ENCODE measurements at places on chromosomes 4 and X.
A peak's percentile ranks its signal among the peaks of the same experiment; 100 is the strongest.

GRCh38 chrX:10681167-10681566 lies 60.8 kb upstream of the MID1 start:
- no peak for DNase-seq
- peaks cover 4% of the 10 kb centered on the region for H3K27me3 ChIP-seq
- H3K4me3 ChIP-seq, result no peak overlapping the region
- no peaks in the 10 kb centered on the region for H3K4me1 ChIP-seq

GRCh38 chr4:101050088-101050836 lies 297.1 kb downstream of the PPP3CA start:
- peaks cover 3% of the 10 kb centered on the region for H3K4me1 ChIP-seq
- no peaks in the 10 kb centered on the region for H3K27me3 ChIP-seq
- no peak overlapping the region for H3K4me3 ChIP-seq

DNA sequence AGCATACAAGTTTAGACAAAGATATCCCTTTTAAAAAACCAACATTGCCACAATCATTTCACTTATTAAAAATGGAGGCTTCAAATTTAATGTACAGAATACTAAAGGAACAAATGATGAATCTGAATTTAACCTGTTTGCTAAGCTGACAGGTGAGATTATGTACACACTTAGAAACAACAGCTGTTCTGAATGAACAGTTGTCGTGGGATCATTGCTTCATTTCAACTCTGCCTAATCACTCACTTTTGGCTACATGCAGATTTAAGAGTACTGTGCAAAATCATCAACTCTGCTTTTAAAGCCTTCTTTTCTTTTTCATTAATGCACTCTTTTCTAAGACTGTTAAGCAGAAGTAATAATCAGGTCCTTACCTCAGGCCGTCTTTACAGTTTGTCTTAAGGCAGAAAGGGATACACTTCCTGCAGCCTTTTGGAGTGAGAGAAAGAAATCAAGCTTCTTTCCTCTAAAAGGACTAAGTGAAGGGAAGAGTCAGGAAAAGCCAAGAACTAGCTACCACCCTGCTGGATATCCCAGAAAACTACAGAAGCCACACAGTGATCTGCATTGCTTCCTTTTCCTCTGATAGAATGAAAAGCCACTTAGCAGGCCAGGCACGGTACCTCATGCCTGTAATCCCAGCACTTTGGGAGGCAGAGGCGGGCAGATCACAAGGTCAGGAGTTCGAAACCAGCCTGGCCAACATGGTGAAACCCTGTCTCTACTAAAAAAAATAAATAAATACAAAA lies 54.7 kb upstream of the NPNT start:
- no peaks in the 10 kb centered on the region for H3K4me1 ChIP-seq
- no peak overlapping the region for H3K27ac ChIP-seq
- no peaks in the 10 kb centered on the region for H3K27me3 ChIP-seq
- no peak for DNase-seq

DNA sequence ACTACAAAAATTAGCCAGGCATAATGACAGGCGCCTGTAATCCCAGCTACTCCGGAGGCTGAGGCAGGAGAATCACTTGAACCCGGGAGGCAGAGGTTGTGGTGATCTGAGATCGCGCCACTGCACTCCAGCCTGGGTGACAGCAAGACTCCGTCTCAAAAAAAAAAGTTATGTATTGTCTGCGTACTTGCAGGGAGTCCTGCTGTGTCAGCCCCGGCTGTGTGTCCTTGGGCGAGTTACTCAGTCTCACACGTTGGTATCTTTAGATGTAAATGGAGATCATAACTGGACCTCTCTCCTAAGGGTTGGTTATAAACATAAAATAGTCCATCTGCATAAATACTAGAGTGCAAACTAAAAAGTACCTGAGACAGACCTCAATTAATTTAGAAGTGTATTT lies 22.7 kb upstream of the TBC1D14 start:
- no peak overlapping the region for H3K4me3 ChIP-seq
- no peak for DNase-seq
- H3K4me1 ChIP-seq, result peaks cover 6% of the 10 kb centered on the region

DNA sequence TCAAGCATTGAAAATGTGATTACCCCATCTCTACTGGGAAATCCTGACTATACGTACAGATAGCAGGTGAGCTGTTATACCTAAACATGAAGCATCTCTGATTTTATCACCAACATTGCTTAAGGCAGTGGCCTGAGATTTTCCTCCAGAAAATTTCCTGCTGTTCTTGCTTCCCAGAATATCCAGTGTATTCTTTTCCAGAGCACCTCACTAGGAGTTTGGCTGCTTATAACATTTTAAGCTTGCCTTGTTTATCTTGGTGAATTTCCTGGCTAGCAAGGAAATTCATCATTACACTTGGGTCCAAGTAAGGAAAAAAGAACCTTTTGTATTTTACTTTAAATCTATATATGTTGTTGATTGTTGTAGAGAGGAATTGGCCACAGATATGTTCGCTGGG lies 73.0 kb upstream of the CLCN4 start:
- H3K4me1 ChIP-seq, result peaks cover 34% of the 10 kb centered on the region
- H3K4me3 ChIP-seq, result no peak overlapping the region
- H3K27me3 ChIP-seq, result no peaks in the 10 kb centered on the region
- DNase-seq, result no peak

DNA sequence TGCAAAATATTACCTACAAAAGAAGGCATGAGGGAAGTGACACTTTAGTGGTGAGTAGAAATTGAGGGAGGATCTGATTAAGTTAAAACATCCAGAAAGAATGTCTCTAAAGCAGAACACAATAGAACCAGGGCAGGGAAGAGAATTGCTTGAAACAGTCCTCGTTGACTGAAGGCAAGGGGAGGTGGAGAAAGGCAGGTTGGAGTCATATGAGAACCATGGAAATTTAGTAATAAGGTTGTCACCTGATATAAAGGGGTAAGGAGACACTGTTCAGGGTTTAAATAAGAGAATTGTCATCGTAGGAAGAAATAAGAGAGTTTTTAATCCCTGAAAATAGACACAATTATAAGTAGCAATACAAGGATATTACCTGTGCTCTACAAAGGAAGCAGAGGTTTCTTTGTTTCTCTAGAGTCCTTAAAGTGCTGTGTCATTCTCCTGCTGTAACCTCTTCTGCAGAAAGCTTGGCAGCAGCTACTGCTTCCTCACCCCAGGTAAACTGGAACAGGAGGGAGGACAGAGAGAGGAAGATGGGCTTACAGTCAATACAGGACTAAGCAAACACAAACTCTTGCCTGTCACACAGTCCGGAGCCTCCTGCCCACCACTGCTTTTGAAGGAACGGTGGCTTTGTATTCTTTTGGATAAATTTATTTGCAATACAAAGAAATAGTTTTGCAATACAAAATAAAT lies 258.4 kb downstream of the PPARGC1A start:
- H3K36me3 ChIP-seq, result no peaks in the 10 kb centered on the region
- H3K27me3 ChIP-seq, result no peaks in the 10 kb centered on the region
- no peak for DNase-seq
- H3K4me1 ChIP-seq, result no peaks in the 10 kb centered on the region
- no peak overlapping the region for H3K27ac ChIP-seq

DNA sequence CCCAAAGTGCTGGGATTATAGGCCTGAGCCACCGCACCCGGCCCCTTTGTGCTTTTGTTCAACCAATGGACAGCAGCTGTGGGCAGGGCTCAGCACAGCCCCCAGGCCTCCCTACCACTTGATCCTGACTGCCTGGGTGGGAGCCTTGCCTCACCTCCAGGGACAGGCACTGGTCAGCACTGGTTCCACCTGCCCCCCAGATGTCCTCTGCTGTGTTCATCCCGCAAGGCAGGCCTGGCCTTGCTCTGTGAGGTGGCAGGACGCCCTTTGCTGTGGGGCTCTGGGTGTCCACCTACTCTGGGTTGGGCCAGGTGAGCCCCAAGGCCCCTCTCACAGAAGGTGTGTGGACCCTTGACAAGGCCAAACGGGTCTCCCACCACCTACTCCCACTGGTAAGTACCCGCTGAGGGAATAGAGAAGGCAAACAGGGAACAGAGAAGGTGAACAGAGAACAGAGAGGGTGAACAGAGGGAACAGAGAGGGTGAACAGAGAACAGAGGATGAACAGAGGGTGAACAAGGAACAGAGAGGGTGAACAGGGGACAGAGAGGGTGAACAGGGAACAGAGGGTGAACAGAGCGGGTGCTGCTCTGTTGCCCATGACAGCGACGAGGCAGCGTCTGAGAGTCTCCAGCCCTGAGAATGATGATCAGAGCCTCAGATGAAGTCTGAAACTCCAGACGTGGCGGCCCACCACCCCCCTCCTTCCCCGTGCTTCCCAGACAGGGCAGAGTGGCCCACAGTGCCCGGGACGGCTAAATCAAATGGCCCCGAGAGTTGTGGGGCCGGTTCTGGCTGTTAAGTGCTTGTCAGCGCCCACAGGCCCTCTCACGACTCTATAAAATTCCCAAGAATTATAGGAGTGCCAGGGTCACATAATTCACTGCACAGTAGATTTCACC lies 55.0 kb upstream of the NKX1-1 start:
- no peaks in the 10 kb centered on the region for H3K36me3 ChIP-seq
- H3K27me3 ChIP-seq, result peaks cover 26% of the 10 kb centered on the region
- H3K27ac ChIP-seq, result no peak overlapping the region
- DNase-seq, result no peak

DNA sequence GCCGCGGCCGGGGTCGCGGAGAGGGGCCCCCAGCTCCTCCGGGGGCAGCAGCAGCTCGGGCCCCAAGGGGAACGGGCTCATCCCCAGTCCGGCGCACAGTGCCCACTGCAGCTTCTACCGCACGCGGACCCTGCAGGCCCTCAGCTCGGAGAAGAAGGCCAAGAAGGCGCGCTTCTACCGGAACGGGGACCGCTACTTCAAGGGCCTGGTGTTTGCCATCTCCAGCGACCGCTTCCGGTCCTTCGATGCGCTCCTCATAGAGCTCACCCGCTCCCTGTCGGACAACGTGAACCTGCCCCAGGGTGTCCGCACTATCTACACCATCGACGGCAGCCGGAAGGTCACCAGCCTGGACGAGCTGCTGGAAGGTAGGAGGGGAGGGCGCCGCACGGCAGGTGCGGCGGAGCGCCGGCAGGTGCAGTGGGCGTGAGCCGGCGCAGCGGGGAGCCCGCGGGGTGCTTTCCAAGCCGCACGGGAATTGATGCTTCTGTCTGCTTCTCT lies 886 bp downstream of the DCLK2 start:
- H3K27ac ChIP-seq, result no peak overlapping the region
- peak overlapping the region; percentile 61 for H3K4me3 ChIP-seq
- H3K27me3 ChIP-seq, result peaks cover 72% of the 10 kb centered on the region
- peak; percentile 5 for DNase-seq
- H3K36me3 ChIP-seq, result no peaks in the 10 kb centered on the region
- H3K4me1 ChIP-seq, result peaks cover 2% of the 10 kb centered on the region

GRCh38 chr4:56979421-56980072 lies 851 bp downstream of the POLR2B start:
- H3K4me1 ChIP-seq, result peaks cover 35% of the 10 kb centered on the region
- no peaks in the 10 kb centered on the region for H3K27me3 ChIP-seq

- H3K4me1 ChIP-seq, result no peaks in the 10 kb centered on the region
- H3K36me3 ChIP-seq, result no peaks in the 10 kb centered on the region
- no peak overlapping the region for H3K4me3 ChIP-seq
- no peak overlapping the region for H3K27ac ChIP-seq
Measured at GRCh38 chrX:73838123-73838522, 275.1 kb downstream of the CHIC1 start.

DNA sequence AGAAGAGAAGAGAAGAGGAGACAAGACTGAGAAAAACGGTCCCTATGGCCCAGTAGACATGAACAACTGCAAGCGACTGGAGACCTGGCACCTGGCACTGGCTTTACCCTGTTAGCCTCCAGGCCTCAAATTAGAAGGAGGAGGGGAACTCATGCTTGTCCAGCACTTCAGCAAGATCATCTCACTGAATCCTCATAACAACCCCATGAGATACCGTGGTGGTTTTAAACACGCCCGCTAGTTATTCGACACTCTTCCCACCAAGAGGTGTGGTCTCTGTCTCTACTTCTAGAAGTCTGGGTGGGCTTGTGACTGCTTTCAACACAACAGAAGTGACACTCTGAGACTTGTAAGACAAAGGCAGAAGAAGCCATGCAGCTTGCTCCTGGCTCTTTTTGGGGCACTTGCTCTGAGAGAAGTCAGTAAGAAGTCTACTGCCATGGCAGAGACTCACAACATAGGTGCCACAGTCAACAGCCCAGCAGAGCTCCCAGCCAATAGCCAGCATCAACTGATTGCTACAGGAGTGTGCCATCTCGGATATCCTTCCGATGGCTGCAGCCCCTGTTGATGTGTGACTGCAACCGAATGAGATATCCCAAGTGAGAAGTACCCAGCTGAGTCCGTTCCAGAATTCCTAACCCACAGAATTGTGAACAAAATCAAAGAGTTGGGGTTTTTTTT lies 34.0 kb upstream of the BCOR start:
- no peak for DNase-seq
- H3K36me3 ChIP-seq, result peaks cover 3% of the 10 kb centered on the region
- no peak overlapping the region for H3K4me3 ChIP-seq

- H3K4me1 ChIP-seq, result no peaks in the 10 kb centered on the region
- no peak for DNase-seq
- H3K4me3 ChIP-seq, result no peak overlapping the region
- no peaks in the 10 kb centered on the region for H3K36me3 ChIP-seq
- H3K27me3 ChIP-seq, result no peaks in the 10 kb centered on the region
Measured at GRCh38 chr4:92406488-92406887, 102.7 kb downstream of the GRID2 start.

DNA sequence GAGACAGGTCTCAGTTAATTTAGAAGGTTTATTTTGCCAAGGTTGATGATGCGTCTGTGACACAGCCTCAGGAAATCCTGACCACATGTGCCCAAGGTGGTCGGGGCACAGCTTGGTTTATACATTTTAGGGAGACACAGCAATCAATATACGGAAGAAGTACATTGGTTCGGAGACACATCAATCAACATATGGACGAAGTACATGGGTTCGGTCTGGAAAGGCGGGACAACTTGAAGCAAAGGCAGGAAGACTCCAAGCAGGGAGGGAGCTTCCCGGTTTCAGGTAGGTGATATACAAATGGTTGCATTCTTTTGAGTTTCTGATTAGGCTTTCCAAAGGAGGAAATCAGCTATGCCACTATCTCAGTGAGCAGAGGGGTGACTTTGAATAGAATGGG lies 225.2 kb upstream of the ZFP42 start:
- H3K27me3 ChIP-seq, result no peaks in the 10 kb centered on the region
- H3K36me3 ChIP-seq, result no peaks in the 10 kb centered on the region
- H3K4me1 ChIP-seq, result no peaks in the 10 kb centered on the region
- no peak overlapping the region for H3K4me3 ChIP-seq
- H3K27ac ChIP-seq, result no peak overlapping the region
- no peak for DNase-seq

DNA sequence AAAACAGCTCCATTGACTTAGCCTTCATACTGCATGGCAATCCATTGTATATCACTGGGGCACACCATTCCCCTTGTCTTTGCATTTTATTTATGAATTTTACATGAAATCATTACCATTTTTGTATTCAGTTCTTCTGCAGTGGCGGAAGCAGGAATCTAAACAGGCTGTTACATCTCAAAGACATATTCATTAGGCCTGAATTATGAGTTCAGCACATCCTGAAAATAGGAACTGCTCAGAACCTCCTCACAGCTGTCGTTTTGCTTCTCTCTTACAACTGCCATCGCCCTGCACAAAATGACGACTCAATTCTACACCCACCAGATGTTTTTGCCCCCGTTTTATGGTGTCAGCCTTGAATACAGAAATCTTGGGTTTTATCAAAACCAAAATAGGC lies 474.4 kb upstream of the MAGEB18 start:
- H3K36me3 ChIP-seq, result no peaks in the 10 kb centered on the region
- no peak overlapping the region for H3K27ac ChIP-seq
- H3K27me3 ChIP-seq, result no peaks in the 10 kb centered on the region
- H3K4me3 ChIP-seq, result no peak overlapping the region
- no peak for DNase-seq

- H3K4me1 ChIP-seq, result peaks cover 10% of the 10 kb centered on the region
- H3K27ac ChIP-seq, result no peak overlapping the region
- H3K36me3 ChIP-seq, result peaks cover 7% of the 10 kb centered on the region
- no peak for DNase-seq
- H3K4me3 ChIP-seq, result no peak overlapping the region
Measured at GRCh38 chrX:154696676-154697045, 43.3 kb upstream of the CTAG2 start.
